ENCODE measurements at places on chromosomes 3 and 15.

DNA sequence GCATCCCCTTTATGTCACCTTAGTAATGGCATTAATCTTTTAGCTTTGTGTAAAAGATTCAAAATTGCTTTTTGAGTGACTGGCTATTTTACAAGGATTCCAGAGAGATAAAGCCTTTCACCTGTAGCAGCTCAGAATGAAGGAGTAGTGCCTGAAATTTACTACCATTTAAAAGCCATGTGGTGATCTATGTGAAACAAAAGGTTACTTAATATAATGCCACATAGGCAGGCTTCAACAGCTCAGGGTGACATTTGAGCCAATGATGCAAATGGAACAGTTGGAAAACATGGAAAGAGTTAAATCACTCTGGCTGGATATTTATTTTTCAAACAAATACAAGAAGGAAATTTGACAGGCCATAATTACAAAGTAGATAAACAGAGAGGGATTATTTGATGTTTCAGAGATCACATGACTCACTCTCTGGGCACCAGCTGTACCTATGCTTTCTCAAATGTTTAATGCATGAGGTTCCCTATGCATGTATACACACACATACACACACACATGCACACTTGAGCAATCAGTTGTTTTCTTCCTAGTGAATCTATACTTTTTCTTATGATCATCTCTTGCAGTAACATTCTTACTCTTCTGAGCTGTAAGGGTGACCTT, 171.5 kb downstream of the ZMAT3 start:
- no peak for DNase-seq

DNA sequence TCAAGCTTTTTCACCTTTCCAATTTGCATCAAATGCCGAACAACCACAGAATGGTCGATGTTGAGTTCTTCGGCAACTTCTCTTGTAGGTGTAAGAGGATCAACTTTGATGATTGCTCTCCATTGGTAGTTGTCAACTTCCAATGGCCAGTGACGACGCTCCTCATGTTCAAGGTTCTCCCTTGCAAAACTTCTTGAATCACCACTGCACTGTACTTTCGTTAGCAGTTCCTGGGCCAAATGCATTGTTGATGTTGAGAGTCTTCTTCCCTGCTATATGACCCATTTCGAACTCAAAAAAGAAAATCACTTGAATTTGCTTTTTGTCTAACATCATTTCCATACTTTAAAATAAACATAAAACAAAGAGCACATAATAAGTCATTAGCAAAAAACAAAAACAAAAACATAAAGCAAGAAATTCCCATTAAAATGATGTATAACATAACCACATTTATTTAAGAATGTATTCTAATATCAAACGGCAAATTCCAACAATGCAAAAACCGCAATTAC, 71.2 kb upstream of the AP4E1 start:
- DNase-seq = no peak

- no peak for DNase-seq
Observed at GRCh38 chr15:88083811-88084760, 172.5 kb downstream of the NTRK3 start.

DNA sequence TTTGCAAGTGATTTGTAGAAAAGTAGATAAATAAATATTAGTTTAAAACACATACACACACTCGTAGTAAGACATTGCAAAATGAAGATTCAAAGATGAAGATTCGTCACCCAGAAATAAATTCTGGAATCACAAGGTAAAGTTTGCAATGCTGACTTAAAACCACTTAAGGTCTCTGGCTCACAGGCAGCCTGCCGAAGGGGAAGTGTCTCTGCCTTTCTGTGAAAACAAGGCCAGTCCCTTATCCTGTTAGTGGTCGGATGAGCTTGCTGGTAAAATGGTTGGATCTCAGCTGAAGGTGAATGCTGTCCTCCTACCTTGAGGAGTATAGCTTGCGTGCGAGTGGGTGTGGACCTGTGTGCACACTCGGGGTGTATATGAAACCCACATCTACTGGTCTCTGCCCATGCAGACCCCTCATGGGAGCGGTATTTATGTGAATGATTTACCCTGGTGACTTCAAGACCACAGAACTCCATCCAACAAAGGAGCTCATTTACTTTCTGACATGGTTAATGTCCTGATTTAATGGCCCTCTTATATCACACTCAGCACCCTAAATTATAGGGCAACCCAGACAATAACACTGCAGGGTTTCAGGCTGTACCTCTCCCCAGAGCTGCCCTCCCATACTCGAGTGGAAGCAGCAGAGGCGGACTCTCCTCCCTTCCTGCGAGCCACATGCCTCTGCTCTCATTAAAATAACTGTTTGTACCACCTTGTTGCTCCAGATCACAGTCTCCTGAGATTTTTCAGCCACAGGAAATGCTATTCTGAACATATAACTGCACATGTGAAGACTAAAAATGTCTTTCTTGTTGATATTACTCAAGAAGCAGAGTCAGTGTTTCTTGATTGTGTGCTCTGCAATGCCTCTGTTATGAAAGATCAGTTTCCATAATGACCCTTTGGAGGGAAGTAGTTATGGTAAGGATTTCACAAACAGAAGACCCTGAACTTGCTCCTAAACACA, 45.9 kb upstream of the ALDH1A3 start:
- no peak for DNase-seq

DNA sequence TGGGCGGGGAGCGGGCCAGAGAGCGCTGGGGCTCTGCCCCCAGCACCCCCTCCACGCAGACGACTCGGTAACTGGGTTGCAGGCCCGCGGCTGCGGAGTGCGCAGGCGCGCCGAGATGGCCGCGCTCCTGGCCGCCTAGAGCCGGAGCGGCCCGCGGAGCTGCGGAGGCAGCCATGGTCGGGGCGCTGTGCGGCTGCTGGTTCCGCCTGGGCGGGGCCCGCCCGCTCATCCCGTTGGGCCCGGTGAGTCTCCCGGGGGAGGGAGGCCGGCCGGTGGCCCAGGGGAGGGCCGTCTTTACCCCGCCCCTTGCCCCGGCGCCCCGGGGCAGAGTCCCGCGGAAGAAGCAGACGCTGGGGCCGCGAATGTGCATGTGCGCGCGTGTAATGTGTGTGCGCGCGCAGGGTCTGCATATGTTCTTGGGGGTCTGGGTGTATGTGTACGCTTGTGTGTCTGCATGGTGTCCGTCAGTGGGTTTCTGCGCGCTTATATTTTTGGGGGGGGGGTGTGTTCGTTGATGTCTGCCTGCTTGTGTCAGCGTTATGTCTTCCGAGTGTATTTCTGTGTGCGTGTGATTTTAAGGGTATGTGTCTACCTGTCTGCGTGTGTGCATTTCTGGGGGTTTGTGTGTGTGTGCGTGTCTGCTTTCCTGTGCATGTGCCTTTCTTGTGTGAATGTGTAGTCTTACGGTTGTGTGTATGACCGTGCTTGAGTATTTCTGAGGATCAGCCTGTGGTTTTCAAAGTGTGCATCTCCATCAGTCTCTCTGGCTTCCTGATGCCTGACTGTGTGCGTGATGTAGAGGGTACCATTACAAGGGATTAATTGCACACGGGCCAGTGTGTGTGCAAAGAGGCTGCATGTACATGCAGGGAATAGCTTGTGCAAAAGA, at the start of gene ABHD14A:
Gene ABHD14A, plus strand, starts transcription at position 102 of the 889 bp plus-strand sequence. Its CDS starts 72 bp downstream, at position 174.
- DNase-seq = peak; percentile 64

DNA sequence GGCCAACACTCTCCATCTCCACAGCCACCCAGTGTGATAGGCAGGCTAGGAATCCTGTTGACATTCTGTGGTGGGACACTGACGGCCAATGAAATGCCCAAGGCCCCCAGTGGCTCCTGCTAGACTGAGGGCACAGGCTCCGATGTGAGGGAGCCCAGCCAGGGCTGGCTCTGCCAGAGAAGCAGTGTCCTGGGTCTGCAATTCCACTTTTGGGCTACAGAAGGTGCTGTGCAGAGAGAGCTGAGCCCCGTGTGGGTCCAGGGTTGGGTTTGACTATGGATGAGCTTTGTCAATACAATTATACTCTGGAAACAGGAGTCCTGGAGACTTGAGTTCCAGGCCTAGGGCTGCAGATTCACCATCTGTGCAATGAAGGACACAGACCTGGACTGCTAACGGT, 55.7 kb upstream of the TMEM115 start:
- no peak for DNase-seq

DNA sequence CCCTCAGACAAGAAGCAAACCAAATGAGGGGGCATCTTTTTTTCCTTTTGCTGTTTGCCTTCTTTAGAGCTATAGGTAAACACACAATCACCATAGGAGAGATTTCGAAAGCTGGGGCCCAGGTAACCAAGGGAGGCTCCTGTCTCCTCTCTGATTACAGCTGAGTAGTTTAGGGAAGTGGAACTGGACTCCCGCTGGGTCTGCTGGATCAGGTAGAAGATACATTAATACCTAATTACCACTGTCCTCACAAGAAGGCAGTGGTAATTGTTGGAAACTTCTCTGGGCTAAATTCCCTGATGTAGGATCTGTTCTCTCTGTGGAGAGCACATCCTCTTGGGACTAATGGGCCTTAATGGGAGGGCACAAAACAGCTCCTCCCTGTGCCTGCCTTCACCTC, 32.7 kb downstream of the HDC start:
- no peak for DNase-seq

DNA sequence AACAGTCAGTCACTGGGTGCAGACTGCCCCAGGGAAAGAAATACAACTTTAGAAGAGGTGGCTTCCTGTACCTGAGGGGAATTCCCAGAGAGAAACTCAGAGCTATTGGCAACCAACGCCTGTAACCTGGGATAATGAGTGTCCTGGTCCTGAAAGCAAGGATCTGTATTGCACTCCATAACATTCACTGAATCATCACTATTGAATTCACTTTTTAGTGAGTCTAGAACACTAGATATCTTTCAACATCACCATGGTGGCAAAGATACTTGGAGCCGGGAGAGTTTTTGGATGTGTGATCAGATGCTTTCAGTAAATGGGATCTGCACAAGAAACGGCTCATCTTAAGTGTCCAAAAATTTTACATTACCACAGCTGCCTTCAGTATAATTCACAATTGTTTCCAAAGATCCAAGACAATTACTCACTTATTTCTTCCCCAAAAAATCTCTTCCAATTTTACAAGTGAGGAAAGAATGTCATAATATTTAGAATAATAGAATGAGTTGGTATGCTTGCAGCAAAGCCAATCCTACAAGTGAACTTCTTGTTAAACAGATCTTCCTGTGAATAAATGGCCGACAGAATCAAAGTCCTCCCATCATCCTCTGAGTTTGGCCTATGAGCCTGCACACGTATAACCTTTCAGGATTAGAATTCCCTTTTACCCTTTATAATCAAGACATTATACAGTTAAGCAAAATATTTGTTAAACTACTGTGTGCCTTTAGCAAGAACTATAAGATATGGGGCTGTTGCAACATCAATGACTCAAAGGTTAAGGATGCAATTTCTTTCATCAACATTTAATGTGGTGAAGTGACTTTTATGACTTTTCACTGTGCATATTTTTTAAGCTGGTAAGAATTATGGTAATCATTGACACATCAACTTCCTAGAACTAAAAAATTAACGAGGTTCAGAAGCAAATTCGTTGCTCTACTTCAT, 243.3 kb upstream of the COL8A1 start:
- peak; percentile 97 for DNase-seq

DNA sequence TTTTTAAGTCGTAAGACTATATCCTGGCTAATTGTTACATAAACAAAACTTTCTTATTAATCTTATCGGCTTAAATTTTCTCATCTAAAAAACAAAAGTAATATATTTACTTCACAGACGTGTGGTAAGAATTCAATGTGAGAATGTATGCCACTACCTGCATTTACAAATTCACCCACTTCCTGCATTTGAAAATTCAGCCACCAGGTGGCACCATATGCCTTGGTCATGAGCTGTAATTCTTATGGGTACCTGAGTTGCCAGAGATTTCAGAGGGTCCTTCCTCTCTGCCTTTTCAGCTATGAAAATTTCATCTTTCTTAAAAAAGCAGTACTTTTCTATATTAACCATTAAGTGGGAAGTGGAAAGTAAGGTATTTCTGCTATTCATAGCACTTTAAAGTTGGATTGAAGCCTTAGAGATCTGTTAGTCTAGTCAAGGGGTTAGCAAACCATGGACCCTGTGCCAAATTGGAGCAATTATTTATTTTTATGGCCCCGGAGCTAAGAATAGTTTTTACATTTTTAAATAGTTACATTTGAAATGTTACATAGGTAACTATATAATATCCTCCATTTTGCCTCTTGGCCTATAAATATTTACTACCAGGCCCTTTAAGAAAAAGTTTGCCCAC, 127.8 kb downstream of the HCN4 start:
- peak; percentile 58 for DNase-seq

GRCh38 chr15:92902737-92903593, 2.8 kb downstream of the CHD2 start:
- no peak for DNase-seq
